ENCODE measurements at places on chromosomes 7 and 10.

DNA sequence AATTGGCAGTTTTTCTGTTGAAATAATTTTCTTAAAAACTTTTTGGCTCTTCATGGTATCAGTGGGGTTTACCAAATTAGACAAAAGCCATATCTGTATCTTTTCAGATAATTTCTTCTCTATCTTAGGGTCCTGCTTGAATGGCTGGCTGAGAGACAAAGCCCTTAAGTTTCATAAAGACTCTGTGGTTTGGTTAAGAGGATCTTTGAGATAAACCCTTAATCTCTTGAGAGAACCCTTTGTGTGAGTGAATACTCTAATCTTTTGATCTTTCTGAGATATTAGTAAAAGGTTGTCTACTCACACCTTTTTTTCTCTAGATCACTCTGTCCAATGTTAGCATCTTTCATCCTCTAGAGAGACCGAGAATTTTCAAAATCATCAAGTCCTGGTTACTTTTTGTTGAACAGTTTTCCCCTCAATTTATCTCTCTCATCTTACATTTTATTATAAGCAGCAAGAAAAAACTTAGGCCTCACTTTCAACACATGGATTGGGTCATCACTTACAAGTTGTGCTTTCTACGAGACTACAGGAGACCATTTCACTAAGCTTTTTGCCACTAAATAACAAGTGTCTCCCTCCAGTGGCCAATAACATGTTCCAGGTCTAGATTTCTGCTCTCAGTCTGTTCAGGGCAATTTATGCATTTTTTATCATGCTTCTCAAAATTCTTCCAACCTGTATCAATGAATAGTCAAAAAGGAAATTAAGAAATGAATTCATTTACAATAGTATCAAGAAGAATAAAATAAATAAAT is 28.4 kb downstream of the DNAJC9 start:
- no peak for DNase-seq

DNA sequence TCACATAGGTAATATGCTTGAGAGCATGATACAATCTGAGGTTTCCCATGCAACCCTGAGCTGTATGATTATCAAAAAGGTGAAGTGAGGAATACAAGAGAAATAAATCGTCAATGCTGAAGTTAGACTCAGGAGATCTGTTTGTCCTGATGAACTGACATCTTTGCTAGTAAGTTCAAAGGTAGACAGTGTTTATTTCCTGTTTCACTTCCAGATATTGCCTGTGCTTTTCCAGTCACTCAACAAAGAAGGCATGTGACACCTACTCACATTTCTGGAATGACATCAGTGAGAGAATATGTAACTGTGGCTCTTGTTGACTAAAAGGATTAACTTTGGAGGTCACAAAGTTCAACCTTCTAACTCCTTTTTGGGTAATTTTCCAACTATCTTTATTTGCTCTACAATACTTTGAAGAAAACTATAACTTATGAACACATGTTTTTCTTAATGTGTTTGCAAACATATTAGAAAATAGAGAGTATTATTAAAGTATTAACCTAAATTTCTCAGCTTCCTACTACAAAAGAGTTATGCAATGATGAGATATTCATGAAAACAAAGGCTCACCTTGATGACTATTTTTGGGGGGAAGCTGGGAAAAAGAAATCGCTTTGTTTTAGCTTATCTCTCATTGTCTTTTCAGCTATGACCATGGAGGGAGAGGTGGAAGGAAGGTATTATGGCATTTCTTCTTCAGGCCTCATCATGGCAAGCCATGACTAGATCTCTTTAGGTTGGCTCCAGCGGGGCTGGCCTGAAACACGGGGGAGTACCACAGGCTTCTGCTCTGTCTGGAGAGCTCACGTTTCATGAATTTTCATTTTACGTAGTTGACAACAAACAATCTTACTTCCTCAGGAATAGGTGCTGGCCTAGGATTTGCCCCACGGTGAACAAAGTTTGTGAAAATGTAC is 214.7 kb upstream of the SLC26A5 start:
- no peak for DNase-seq

- no peak for DNase-seq
Observed at GRCh38 chr7:1781369-1781768, 111.3 kb downstream of the ELFN1 start.

DNA sequence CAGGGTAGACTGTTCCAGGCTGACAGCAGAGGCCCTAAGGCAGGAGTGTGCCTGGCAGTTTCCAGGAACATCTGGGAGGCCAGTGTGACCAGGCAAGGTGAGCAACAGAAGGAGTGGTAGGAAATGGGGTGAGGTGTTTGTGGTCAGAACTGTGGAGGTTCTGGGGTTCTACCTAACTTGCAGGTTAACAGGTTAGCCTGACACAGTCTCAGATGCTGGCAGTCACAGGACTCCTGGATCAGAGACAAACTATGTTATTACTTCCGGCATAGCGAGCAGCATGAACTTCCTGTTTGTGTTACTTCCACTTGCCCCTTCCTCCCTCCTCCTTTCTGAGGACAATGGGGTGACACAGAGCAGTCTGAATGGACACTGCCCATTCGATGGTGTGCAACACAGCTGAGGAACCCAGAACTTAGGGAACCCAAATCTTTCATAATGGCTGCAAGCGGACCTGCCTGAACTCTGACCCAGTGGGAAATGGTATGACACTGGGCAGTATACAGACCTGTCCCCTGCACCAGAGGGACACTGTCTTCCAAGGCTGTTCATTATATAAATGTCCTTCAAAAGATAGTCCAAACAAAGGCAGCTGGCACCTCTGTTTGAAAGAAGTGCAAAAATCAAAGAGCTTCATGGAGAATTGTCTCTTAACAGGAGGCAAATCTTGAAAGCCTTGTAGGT is 3.9 kb upstream of the SAR1A start:
- DNase-seq: no peak

DNA sequence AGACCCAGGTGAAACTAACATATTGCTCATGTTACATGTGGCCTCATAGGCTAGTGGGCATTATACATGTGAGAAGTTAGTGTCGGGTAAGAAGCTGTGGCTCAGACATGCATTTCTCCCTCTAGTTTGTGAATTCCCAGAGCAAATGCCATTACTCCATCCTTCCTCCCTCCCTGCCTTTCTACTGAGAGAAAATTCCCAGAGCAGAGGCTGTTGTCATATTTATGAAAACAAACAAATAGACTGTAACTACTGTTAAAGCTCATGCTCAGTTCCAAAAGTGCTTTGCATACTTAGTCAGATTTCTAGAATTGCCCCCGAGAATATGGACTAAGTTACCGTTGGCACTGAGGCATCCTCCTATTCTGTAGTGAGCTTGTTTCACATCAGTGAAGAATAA is 29.0 kb downstream of the ZNRF2 start:
- no peak for DNase-seq

- DNase-seq: no peak
Observed at GRCh38 chr10:7202793-7203355, 208.0 kb downstream of the SFMBT2 start.

DNA sequence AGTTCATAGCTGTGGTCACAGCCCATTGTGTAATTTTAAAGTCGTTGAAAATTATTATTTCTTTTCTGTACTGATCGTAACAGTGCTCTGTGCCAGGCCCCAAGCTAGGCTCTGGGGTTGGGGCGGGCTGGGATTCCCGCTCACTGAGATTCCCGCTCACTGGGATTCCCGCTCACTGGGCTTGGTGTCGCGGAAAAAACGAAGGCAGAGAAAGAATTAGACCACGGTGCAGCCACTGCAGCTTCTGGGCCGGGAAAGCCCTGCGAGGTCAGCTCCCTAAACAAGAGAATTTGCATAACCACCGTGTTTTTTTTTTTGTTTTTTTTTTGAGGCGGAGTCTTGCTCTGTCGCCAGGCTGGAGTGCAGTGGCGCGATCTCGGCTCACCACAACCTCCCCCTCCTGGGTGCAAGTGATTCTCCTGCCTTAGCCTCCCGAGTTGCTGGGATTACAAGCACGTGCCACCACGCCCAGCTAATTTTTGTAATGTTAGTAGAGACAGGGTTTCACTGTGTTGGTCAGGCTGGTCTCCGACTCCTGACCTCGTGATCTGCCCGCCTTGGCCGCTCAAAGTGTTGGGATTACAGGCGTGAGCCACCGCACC is 31.2 kb downstream of the FOXK1 start:
- no peak for DNase-seq

DNA sequence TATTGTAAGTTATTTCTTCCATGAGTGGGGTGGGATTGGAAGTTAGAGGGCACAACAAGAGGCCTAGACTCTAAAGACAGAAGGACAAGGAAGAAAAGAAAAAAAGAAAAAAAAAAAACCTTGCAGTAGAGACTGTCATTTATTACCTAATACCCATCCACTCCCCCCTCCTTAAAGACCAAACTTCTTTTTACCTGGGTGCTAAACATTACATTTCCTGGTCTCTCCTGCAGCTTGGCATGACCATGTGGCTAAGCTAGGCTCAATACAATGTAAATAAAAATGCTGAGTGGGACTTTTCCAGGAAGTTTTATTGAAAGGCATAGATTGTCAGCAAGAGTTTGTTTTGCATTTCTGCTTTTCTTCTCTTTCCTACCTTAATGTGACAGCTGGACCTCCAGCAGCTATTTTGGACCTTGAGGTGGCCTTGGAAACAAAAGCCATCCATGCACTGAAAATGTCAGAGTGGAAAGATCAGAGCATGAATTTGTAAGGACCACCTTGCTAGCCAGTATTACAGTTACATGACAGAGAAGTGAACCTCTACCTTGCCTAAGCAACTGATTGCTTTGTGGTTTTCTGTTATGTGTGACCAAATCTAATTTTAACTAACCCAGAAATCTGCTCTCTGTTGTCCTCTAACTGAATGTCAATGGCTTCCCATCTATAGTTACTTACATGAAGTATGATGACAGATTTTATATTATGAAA is 81.3 kb upstream of the SFMBT2 start:
- DNase-seq: no peak

GRCh38 chr10:84267503-84268126 is 22.8 kb downstream of the RGR start:
- DNase-seq: peak; percentile 25

All from stimulated activated CD8-positive, alpha-beta memory T cell treated with anti-CD3 and anti-CD28 coated beads, Interleukin-2, amount 100 ng/mL, for 1 hour (primary cell).